Mesenchymal stem cell (in vitro differentiated cells and primary cell): ENCODE measurements at places on chromosomes 1 and 21.

- DNase-seq = no peak
These were observed 11.9 kb downstream of the COL6A1 start for GRCh38 chr21:45993210-45994085.

DNA sequence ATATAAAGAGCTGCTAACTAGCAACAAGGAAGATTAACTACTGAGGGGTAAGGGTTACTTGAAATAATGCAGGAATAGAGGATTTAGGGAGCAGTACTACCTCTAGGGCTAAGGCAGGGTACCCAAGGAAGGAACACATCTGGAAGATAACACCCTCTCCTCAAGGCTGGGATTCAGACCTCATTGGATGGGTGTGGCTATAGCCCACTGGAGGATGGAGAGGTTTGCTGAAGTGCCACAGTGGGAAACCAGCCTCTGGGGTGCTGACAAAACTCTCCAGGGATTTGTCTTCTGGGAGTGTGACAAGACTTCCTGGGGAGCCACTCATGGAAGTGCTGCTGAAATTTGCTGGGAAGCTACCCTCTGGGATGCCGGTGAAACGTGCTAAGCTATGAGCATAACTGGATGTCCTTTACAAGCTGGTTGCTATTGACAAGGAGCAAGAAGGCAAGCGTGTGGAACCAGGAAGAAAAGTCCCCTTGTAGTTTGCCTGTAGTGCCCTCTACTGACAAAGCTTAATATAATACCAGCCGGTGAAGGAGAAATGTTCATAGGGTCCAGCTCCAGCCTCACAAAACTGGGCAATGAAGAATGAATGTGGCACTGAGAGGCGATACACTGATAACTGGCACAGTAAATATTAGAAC lies 122.8 kb upstream of the USP24 start:
- peak; percentile 72 for DNase-seq

DNA sequence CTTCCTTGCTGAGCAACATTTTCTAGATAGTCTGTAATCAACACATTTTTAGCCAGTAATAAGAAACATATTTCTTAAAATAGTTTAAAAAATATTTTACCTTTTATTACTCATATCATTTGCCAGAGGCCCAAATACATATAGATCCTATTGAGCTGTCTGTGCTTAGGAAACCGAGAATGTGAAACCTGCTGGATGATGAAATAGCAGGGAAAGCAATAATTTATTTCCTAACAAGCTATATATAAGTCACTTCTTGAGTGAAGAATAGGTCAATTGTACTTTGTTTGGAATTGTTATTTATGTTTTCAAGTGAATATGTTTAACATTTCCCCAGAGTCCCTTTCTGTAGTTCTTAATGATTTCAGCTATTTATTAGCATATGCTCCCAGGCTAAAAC lies 339.9 kb upstream of the TMPRSS15 start:
- DNase-seq = no peak

DNA sequence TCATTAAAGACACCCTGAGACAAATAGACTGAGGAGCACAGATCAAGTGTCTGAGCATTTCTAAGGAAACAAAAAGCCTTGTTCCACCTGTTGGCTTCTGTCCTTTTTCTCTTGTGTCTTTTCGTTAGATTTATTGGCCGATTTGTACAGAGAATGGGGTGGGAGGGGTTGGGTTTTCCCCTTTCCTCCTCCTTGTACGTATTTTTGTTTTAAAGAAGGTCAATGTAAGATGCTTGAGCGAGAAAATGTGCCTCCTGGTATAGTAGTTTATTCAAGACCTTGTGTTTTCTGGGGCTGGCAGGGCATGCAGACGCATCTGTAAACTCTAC lies 1.2 kb downstream of the BCL9 start:
- DNase-seq = no peak

GRCh38 chr21:39946199-39946598 lies 79.0 kb downstream of the PCP4 start:
- DNase-seq = no peak

GRCh38 chr1:39943471-39944290 lies 11.3 kb upstream of the MFSD2A start:
- no peak for DNase-seq

GRCh38 chr1:240888787-240889048 lies 276.8 kb upstream of the GREM2 start:
- DNase-seq = no peak

DNA sequence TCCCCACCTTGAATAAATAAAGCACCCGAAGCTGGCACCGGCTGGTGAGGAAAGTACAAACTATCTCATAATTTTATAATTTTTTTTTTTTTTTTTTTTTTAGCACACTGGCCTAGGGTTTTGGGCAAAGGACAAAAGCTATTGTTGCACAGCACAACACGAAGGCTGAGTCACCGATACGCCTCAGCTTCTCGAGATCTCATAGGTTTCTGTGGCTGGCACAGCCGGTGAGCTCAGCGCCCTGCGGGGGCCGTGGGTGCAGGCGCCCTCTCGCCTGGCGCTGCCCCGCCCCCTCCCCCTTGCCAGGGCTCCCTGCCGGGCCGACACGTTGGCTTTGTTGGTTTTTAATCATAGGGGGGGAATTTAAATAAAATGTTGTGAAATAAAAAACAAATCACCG lies 17.2 kb downstream of the CASZ1 start:
- no peak for DNase-seq

DNA sequence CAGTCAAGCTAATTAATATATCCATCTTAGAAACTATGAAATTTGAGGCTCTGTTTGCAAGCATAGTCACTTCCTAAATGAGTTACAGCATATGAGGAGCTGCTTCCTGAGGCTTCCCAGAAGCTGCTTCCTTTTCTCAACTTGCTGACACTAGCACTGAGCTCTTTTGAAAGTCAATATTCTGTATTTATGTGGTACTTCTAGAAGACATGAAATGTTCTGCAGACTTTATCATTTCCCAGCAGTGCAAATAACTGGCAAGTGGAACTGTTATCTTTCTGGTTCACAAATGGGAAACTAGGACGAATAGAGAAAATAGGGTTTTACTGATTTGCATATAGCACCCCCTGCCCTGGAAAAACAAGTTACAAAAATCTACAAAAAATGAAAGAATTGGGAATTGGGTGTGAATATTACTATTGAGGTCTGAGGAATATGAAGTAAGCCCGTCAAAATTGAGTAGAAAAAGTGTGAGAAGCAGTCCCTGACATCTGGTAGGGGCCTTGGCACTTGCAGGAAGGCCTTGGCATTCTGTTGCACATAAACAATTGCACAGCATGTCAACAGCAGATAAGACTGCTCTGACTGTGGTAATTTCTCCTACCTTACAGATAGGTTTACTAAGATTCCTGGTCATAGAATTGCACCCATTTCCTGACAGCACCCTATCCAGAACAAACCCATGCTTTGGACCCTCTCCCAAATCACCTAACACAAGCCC lies 7.1 kb downstream of the GIPC2 start:
- DNase-seq = no peak

DNA sequence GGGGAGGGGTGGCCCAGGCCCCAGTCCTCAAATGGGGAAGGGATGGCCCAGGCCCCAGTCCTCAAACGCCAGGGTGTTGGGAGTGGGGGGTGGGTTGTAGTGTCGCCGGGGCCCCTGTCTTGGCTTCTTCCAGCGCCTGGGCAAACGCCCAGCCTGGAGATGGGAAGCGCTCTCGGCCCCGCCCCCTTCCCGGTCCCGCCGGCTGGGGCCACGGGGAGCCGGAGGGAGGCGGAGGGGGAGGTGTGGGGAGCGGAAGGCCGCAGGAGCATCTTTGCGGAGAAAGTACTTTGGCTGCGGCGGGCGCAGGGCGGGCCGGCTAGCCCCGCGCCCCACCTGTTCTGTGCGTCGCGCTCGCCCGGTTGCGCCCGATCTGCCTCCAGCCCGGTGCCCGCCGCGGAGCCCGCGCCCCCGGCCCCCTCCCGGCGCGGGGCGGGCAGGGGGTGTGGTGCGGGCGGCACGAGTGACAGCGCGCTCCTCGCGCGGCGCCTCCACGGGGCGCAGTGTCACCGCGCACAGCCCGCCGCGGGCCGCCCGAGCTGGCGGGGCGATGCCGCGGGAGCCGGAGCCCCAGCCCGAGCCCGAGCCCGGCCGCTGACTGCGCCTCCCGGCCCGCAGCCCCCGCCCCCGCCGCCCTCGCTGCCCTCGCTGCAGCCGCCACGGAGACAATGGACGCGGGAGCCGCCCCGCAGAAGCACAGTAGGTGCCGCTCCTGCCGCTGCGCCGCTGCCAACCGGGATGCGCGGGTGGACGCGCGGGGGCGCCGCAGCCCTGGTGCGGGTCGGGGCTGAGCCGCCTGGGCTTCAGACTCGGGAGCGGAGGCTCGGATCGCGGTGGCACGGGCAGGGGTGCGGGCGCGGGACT lies 31.1 kb upstream of the PEX10 start:
- no peak for DNase-seq

GRCh38 chr1:27592232-27592930 lies 11.6 kb downstream of the AHDC1 start:
- no peak for DNase-seq

DNA sequence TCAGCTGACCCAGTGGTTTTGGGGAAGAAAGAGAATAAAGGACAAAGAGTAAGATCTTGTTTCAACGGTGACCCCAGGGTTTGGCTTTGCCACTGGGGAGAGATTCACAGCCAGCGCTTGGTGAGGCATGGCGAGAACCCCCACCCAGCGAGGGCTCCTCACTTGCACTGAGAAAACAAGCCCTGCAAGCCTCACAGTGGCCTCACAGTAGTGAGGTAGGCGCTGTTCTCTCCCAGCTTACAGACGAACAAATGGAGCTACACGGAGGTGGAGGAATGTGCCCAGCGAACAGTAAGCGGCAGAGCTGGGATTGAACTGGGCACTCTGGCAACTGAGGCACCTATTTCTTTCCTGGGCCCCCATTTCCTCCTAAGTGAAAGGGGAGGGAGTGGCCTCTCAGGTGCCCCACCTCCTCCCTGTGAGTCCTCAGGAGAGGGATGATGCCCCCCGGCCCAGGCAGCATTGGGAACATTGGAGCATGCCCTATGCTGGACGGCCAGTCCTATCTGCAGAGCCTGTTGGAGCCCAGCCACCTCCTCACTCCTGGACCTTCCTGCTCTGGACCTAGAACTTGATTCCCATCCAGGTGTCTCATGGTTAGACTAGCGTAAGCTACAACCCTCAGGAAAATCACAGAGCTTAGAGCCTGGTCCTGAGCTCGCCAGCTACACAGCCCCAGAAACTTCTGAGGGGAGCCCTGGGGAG lies 73.4 kb upstream of the EDN2 start:
- no peak for DNase-seq

GRCh38 chr1:63612971-63613370 lies 19.8 kb downstream of the PGM1 start:
- no peak for DNase-seq

GRCh38 chr1:25500694-25501093 lies 42.7 kb upstream of the LDLRAP1 start:
- DNase-seq = no peak

GRCh38 chr1:38243106-38243505 lies 196.5 kb upstream of the POU3F1 start:
- DNase-seq = no peak

DNA sequence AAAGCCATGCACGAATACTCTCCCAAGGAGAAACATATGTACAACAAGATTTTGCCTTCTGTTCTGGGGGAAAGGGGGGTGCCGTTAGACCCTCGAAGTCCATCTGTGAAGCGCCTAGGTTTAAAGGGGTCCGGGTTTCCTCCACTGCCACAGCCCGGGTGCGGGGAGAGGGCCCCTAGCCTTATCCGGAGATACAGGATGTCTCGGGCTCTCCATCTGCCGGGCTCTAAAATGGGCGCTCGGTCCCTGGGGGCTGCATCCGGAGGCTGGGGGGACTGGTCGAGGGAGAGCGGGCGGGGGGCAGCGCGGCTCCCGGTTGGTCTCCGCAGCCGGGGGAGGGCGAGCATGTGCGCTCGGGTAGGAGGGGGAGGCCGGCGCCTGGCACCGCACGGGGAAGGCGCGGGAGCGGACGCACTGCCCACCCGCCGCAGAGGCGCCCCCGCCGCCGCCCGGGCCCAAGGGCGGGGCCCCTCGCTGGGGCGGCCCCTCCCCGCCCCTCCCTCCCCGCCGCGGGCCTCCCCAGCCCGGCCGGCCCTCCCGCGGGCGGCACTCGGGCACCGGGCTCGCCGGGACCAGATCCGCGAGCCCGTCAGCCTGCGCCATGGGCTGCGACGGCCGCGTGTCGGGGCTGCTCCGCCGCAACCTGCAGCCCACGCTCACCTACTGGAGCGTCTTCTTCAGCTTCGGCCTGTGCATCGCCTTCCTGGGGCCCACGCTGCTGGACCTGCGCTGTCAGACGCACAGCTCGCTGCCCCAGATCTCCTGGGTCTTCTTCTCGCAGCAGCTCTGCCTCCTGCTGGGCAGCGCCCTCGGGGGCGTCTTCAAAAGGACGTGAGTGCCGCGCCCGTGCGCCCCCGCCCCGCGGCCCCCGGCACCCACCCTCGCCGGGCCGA lies 63.1 kb downstream of the ELK4 start:
- no peak for DNase-seq

GRCh38 chr1:24294716-24295371 lies 24.3 kb upstream of the GRHL3 start:
- peak; percentile 94 for DNase-seq

DNA sequence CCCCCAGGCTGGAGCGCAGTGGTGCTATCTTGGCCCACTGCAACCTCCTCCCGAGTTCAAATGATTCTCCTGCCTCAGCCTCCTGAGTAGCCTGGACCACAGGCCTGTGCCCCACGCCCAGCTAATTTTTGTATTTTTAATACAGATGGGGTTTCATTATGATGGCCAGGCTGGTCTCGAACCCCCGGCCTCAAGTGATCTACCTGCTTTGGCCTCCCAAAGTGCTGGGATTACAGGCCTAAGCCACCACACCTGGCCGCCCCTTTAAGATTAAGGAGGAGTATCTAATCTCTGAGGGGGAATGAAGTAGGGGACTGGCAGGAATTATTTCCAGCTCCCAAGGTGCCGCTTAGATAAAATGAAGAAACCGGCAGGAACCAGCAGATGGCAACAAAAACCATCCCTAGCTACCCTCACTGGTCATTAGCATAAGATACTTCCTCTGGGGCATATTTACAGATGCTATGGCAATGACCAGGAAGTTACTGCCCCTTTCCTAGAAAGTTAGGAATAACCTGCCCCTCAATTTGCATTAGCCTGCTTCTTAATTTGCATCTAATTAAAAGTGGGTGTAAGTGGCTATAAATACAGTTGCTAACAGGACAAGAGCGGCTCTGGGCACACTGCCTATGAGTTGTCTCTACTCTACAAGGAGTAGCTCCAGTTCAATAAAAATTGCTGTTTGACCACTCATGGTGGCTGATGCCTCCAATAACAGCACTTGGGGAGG lies 7.1 kb upstream of the NSUN4 start:
- DNase-seq = peak; percentile 59

- peak; percentile 62 for DNase-seq
These were observed 358.5 kb downstream of the GPATCH2 start for GRCh38 chr1:217272385-217272784.

DNA sequence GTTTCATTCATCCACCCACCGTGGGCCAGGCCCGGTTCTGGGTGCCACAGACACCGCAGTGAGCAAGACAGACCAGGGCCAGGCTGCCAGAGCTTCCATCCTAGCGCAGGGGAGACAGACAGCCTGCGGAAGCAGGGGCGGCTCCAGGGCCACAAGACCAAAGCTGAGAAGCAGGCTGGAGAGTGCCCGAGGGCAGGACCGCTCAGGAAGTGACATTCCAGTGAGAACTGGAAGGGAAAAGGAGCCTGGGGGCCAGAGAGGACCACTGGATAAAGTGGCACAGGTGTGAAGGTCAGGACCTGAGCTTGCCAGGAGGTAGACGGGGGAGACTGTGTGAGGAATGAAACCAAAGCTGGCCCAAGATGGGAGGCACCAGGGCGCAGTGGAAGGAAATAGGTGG lies 59.5 kb upstream of the EFHD2 start:
- DNase-seq = no peak
